Neural progenitor cell (in vitro differentiated cells): ENCODE measurements at places on chromosomes 12 and 14. TPM values are rescaled to one million over a fixed set of nuclear protein-coding genes. Genes with fewer than 3 reads are reported as not detected.

Gene TSHR
- not detected in 2 replicates for total RNA-seq

- no peak for DNase-seq
- peak overlapping the region; percentile 45 for H3K27ac ChIP-seq
- no peaks in the 10 kb centered on the region for H3K36me3 ChIP-seq
- peaks cover 9% of the 10 kb centered on the region for H3K4me1 ChIP-seq
Observed at GRCh38 chr12:31729705-31730104, 884 bp upstream of the AMN1 start.

DNA sequence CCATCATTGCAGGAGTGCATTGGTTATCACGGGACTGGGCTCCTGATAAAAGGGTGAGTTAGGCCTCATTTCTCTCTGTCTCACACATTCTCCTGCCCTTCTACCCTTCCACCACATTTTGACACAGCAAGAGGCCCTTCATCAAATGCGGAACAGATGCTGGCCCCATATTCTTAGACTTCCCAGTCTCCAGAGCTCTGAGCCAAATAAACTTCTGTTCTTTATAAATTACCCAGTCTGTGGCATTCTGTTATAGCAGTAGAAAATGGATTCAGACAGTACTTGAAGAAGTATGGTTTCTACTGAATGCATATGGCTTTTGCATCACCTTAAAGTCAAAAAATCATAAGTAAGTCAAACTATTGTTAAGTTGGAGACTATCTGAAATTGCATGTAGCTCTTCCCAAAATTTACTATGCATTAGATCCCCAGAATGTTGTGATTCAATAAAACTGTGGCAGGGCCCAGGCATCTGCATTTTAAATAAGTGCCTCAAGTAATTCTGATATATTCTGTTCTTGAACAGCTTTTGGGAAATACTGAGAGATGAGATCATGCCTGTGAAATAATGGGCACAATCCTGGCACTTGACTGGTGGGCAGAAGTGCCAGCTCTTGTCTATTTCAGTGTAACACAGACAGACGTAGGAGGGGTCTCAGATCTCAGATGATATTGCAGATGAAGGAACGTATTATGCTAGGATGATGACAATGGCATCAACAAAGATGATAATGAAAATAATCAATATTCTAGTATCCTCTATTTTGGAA is 68.2 kb downstream of the E2F7 start:
- no peak overlapping the region for H3K4me3 ChIP-seq
- no peaks in the 10 kb centered on the region for H3K36me3 ChIP-seq
- no peak for DNase-seq
- no peaks in the 10 kb centered on the region for H3K27me3 ChIP-seq
- no peak overlapping the region for H3K27ac ChIP-seq

- peak; percentile 27 for DNase-seq
- H3K27me3 ChIP-seq, result no peaks in the 10 kb centered on the region
- H3K4me1 ChIP-seq, result peaks cover 24% of the 10 kb centered on the region
- no peaks in the 10 kb centered on the region for H3K36me3 ChIP-seq
- no peak overlapping the region for H3K27ac ChIP-seq
- H3K4me3 ChIP-seq, result no peak overlapping the region
Observed at GRCh38 chr12:116537101-116537904, 21.9 kb upstream of the MAP1LC3B2 start.

GRCh38 chr12:21384261-21384660 is 11.6 kb downstream of the IAPP start:
- H3K4me1 ChIP-seq, result no peaks in the 10 kb centered on the region
- no peak for DNase-seq
- no peak overlapping the region for H3K27ac ChIP-seq
- no peak overlapping the region for H3K4me3 ChIP-seq
- no peaks in the 10 kb centered on the region for H3K36me3 ChIP-seq
- no peaks in the 10 kb centered on the region for H3K27me3 ChIP-seq

DNA sequence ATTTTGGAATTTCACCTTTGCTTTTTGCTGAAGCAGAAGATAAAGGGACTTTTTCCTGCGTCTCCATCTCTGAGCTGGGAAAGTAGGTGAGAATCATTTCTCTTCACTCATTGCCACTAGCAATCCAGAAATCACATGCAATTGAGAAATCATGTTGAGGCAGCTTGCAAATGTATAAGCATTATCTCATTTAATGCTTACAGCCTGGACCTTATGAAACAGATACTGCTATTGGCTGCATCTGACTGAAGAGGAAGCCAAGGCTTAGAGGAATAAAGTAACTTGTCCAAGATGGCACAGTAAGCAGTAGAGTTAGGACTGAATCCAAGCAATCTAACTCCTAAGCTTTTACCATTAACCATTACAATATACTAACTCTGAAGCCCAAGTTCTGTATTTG is 122.4 kb downstream of the FIGNL2 start:
- H3K27ac ChIP-seq, result no peak overlapping the region
- no peaks in the 10 kb centered on the region for H3K4me1 ChIP-seq
- DNase-seq, result no peak
- H3K36me3 ChIP-seq, result no peaks in the 10 kb centered on the region
- H3K27me3 ChIP-seq, result no peaks in the 10 kb centered on the region

- H3K4me3 ChIP-seq, result no peak overlapping the region
- H3K4me1 ChIP-seq, result no peaks in the 10 kb centered on the region
- H3K27ac ChIP-seq, result no peak overlapping the region
- H3K27me3 ChIP-seq, result no peaks in the 10 kb centered on the region
Observed at GRCh38 chr12:106205208-106206069, 42.4 kb downstream of the CKAP4 start.

Gene LRTM2
- 0.09 TPM in 1 of 2 replicates, not detected in the other for total RNA-seq

GRCh38 chr12:106769546-106769945 is 4.9 kb upstream of the RIC8B start:
- H3K27me3 ChIP-seq, result no peaks in the 10 kb centered on the region
- H3K4me3 ChIP-seq, result no peak overlapping the region
- H3K27ac ChIP-seq, result no peak overlapping the region
- H3K4me1 ChIP-seq, result peaks cover 40% of the 10 kb centered on the region
- DNase-seq, result no peak
- H3K36me3 ChIP-seq, result no peaks in the 10 kb centered on the region

- no peaks in the 10 kb centered on the region for H3K27me3 ChIP-seq
- no peak overlapping the region for H3K27ac ChIP-seq
- H3K4me3 ChIP-seq, result no peak overlapping the region
- no peak for DNase-seq
- no peaks in the 10 kb centered on the region for H3K4me1 ChIP-seq
Observed at GRCh38 chr12:52546126-52546525, 6.8 kb downstream of the KRT71 start.

- H3K4me3 ChIP-seq, result no peak overlapping the region
- DNase-seq, result no peak
- H3K27me3 ChIP-seq, result no peaks in the 10 kb centered on the region
- no peak overlapping the region for H3K27ac ChIP-seq
Observed at GRCh38 chr12:25320123-25321006, 69.6 kb upstream of the KRAS start.

DNA sequence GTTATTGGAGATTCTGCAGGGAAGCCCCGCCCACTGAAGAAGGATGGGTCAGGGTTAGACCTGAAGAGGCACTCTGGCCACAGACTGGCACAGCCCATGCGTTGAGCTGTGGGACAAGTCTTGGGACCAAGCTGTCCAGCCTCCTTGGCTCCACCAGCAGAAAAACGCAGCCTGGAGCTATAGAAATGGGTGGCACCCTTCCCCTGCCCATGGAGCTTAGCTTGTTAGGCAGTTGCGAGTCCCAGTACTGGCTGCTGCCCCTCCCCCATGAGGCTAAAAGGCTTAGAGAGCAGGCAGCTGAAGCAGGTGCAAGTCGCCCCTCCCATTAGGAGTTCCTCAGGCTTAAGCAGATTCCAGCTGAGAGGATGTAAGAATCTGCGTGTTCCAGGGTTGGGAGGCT is 1124.0 kb upstream of the TMEM132C start:
- H3K4me1 ChIP-seq, result peaks cover 13% of the 10 kb centered on the region
- peak; percentile 90 for DNase-seq
- H3K4me3 ChIP-seq, result peak overlapping the region; percentile 26
- H3K27ac ChIP-seq, result no peak overlapping the region
- no peaks in the 10 kb centered on the region for H3K27me3 ChIP-seq

GRCh38 chr12:71731439-71732356 is 23.0 kb upstream of the RAB21 start:
- no peak overlapping the region for H3K27ac ChIP-seq
- H3K4me3 ChIP-seq, result no peak overlapping the region
- H3K36me3 ChIP-seq, result no peaks in the 10 kb centered on the region
- H3K4me1 ChIP-seq, result no peaks in the 10 kb centered on the region
- DNase-seq, result peak; percentile 33

Gene STYK1
- 0.06 and 0.15 TPM in 2 replicates for total RNA-seq

DNA sequence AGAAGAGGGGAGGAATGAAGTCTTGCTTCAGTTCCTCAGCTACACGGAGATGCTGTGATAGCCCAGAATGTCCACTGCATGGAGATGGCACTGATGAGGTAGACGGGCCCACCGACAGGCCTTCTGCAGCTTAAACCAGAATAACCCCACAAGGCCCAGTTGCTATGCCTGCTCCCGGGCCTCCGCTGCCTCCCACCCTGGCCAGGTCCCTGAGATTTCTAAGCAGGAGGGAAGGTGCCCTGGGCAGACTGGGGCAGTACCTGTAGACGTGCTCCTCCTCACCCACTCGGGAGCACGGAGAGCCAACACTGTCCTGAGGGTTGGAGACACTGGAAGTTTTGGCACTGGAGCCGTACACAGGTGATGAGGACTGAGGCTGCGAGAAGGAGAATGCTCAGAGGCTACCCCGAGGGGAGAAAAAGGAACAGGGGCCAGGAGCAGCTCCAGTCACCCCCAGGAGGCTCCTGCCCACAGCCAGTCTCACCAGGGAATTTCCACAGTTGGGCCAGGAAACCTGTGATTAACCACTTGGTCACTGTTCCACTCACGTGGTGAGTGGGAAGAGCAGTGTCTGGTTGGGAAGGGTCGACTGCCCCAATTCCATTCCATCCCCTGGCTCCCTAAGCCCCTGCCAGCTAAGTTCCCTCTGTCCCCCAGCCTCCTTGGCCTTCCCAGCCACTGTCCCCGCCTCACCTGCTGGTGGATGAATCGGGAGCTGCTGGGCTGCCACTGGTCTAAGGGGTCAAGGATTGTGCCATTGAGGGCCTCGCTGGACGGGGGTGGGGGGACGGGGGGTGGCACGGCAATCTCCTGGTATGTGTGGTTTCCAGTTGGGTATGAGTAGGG is 22.8 kb upstream of the RPLP0 start:
- no peak overlapping the region for H3K4me3 ChIP-seq
- H3K4me1 ChIP-seq, result peaks cover 27% of the 10 kb centered on the region
- no peaks in the 10 kb centered on the region for H3K27me3 ChIP-seq
- no peak overlapping the region for H3K27ac ChIP-seq

DNA sequence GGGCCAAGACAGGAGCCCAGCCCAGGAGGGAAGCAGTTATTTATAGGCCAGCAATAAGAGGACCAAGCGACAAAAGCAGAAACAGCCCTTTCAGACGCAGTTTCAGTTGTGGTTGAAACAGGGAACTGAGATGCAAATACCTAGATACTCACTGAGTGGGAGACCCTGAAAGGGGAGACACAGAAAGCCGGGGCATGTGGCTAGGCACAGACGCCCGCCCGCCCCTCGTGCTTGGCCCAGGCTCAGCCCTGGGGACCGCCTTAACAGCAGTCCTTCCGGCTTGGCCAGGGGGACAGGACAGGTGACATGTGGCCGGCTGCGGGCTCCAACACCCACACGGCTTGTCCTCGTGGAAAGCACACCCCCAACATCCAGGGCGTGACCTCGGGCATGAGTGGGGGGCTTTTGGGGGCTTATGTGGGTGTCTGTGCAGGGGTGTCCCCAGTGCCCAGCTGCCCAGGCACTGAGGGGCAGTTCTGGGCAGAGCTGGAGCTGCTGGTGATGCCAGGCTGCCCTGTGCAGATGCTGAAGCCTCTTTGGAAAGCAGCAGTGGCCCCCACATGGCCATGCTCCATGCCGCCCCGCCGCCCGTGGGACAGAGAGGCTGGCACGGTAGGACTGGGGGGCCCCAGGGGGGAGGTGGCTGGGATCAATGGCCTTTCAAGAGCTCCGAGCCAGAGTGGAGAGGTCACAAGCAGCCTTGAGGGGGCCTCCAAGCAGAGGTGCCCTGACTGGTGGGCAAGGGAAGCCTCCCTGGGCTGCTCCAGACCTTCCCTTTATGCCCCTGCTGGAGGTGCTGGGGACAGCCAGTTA is 2.1 kb downstream of the PLD4 start:
- H3K27me3 ChIP-seq, result peaks cover 27% of the 10 kb centered on the region
- H3K27ac ChIP-seq, result no peak overlapping the region
- H3K4me1 ChIP-seq, result no peaks in the 10 kb centered on the region

GRCh38 chr14:76828339-76829012 is 2.3 kb downstream of the LRRC74A start:
- H3K4me1 ChIP-seq, result peaks cover 20% of the 10 kb centered on the region
- H3K27me3 ChIP-seq, result no peaks in the 10 kb centered on the region
- no peak overlapping the region for H3K4me3 ChIP-seq
- H3K27ac ChIP-seq, result no peak overlapping the region
- H3K36me3 ChIP-seq, result no peaks in the 10 kb centered on the region

GRCh38 chr12:127628645-127629044 is 638.3 kb upstream of the TMEM132C start:
- H3K4me3 ChIP-seq, result no peak overlapping the region
- H3K27me3 ChIP-seq, result no peaks in the 10 kb centered on the region
- no peak for DNase-seq
- H3K4me1 ChIP-seq, result peaks cover 5% of the 10 kb centered on the region
- H3K27ac ChIP-seq, result no peak overlapping the region

Gene TGM1
- total RNA-seq, result 2.6 and 4.9 TPM in 2 replicates

Gene GPR162
- total RNA-seq, result 10.0 and 27.6 TPM in 2 replicates

GRCh38 chr14:97456958-97457357 is 659.8 kb downstream of the VRK1 start:
- no peaks in the 10 kb centered on the region for H3K36me3 ChIP-seq
- peaks cover 37% of the 10 kb centered on the region for H3K27me3 ChIP-seq
- no peak overlapping the region for H3K4me3 ChIP-seq
- no peak overlapping the region for H3K27ac ChIP-seq
- DNase-seq, result no peak

GRCh38 chr14:68111097-68111852 is 291.7 kb downstream of the RAD51B start:
- H3K27me3 ChIP-seq, result no peaks in the 10 kb centered on the region
- H3K36me3 ChIP-seq, result no peaks in the 10 kb centered on the region
- H3K4me1 ChIP-seq, result peaks cover 5% of the 10 kb centered on the region
- H3K27ac ChIP-seq, result no peak overlapping the region
- DNase-seq, result no peak

Gene DHH
- 0.03 TPM in 1 of 2 replicates, not detected in the other for total RNA-seq

GRCh38 chr14:97217111-97217885 is 420.1 kb downstream of the VRK1 start:
- H3K4me1 ChIP-seq, result peaks cover 6% of the 10 kb centered on the region
- no peak overlapping the region for H3K27ac ChIP-seq
- H3K36me3 ChIP-seq, result no peaks in the 10 kb centered on the region
- no peak for DNase-seq

- peaks cover 22% of the 10 kb centered on the region for H3K4me1 ChIP-seq
- H3K36me3 ChIP-seq, result no peaks in the 10 kb centered on the region
- DNase-seq, result peak; percentile 73
- H3K27me3 ChIP-seq, result no peaks in the 10 kb centered on the region
- peak overlapping the region; percentile 78 for H3K27ac ChIP-seq
Observed at GRCh38 chr14:56057071-56057741, 61.0 kb upstream of the PELI2 start.

Gene AHNAK2
- total RNA-seq, result 0.77 and 1.3 TPM in 2 replicates

Gene C3AR1
- total RNA-seq, result not detected in 2 replicates

Gene BICD1
- 20.3 and 23.6 TPM in 2 replicates for total RNA-seq

- peaks cover 49% of the 10 kb centered on the region for H3K4me1 ChIP-seq
- no peaks in the 10 kb centered on the region for H3K36me3 ChIP-seq
- H3K27ac ChIP-seq, result peak overlapping the region; percentile 80
Observed at GRCh38 chr14:60514741-60515491, 6.0 kb downstream of the SIX6 start.
